ENCODE measurements at places on chromosomes 7 and 10.

- DNase-seq, result no peak
Measured at GRCh38 chr10:70166394-70166793, 3.9 kb downstream of the SAR1A start.

- no peak for DNase-seq
Measured at GRCh38 chr10:78179886-78180705, 146.4 kb downstream of the RPS24 start.

DNA sequence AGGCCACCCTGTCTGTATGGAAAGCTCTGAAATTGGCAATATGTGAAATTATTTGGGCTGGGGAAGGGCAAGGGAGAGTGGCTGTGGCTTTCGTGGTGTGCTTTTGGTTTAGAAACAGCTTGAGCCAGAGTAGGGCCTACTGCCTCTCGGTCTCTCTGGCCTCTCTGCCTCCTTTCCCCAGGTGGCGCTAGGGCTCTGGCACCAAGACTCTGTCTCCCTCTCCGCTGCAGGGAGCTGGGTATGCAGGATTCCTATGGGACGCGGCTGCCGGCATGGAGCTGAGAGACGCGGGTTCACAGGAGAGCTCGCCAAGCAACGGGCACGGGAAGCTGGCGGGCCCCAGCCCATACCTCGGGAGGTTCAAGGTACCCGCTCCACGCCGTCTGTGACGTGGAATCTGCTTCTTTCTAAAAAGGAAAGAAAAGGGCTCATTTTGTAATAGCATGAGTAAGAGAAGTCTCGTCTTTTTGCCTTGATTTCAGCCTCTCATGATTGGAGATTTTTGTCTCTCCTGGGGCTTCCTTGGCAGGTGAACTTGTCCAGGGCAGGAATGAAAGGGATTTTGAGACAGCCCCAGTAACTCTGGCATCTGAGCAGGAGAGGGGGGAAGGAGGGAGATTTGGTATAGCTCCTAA, 105.1 kb upstream of the ANLN start:
- DNase-seq, result no peak

DNA sequence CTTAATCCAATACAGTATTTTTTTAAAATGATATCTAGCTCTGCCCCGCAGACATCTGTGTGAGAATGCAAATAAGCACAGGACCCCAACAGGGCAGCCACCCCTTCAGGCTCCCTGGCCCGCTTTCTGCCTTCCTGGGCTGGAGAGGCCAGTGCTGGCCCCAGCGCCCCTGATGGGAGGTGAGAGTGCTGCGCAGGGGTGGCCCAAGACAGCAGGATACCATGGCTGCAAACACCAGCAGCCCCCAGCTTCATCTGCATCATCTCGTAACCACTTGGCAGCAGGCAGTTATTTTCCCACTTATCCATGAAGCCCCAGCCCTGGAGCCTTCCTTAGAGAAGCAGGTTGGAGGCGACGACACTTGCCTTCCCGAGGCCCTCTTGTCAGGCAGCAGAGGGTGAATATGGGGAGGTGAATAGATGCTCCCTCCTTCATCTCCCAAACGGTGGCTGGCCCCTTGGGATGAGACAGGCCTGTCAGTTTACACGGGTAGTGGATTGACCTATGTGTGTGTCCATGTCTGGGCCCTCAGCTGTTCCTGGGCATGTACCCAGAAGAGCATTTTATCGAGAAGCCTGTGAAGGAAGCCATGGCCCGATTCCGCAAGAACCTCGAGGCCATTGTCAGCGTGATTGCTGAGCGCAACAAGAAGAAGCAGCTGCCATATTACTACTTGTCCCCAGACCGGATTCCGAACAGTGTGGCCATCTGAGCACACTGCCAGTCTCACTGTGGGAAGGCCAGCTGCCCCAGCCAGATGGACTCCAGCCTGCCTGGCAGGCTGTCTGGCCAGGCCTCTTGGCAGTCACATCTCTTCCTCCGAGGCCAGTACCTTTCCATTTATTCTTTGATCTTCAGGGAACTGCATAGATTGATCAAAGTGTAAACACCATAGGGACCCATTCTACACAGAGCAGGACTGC, 71.2 kb downstream of the ALOX5 start:
- no peak for DNase-seq

DNA sequence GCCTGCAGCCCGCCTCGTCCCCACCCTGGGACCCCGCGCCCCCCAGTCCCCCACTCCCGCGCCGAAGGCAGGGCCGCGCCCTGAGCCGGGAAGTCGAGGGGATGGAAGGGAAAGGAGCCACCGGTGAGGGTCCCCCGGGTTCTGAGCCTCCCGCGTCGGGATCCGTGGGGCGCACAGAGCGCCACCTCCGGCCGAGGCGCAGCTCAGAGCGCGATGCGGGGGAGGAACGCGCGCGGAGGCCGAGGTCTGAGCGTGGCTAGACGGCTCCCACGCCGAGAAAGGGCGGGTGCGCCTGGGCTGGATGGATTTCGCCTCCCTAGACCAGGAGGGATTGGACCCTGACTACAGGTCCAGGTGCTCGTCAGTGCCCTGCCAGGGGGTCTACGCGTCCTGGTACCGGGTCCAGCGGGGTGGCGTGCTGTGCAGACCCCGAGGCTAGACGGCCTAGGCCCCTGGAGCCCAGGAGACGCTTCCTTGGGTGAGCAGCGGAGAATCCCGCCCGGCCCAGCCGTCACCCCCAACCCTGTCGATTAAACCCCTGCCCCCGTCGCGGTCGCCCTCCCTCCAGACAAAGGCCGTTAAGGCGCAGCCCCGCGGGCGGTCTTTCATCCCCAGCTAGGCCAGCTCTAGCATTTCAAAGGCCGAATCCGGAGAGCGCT, 986 bp upstream of the PDGFA start:
- DNase-seq, result peak; percentile 24

- DNase-seq, result no peak
Measured at GRCh38 chr7:18895456-18895855, 222.0 kb downstream of the TWIST1 start.

DNA sequence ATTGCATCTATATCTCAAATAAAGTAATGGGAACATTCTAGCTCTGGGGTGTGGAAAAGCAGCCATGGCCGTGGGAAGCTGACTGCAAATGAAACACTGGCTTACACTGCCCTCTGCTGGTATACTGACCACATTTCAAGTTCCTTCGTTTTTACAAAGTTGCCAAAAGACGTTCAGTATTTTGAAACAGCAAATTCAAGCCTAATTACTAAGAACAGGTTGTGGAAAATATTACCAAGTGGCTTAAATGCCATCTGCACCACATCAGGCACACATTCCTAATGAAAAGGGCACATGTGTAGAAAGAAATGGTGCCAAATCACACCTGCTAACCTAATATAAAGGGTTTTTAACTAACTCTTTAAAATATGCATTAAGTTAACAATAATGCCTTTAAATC, 83.9 kb downstream of the JAZF1 start:
- no peak for DNase-seq

GRCh38 chr7:88771417-88771816, 11.9 kb downstream of the ZNF804B start:
- DNase-seq, result no peak

- no peak for DNase-seq
Measured at GRCh38 chr7:144474363-144474762, 70.9 kb upstream of the NOBOX start.

GRCh38 chr10:30073045-30073766, 13.8 kb upstream of the JCAD start:
- DNase-seq, result no peak

DNA sequence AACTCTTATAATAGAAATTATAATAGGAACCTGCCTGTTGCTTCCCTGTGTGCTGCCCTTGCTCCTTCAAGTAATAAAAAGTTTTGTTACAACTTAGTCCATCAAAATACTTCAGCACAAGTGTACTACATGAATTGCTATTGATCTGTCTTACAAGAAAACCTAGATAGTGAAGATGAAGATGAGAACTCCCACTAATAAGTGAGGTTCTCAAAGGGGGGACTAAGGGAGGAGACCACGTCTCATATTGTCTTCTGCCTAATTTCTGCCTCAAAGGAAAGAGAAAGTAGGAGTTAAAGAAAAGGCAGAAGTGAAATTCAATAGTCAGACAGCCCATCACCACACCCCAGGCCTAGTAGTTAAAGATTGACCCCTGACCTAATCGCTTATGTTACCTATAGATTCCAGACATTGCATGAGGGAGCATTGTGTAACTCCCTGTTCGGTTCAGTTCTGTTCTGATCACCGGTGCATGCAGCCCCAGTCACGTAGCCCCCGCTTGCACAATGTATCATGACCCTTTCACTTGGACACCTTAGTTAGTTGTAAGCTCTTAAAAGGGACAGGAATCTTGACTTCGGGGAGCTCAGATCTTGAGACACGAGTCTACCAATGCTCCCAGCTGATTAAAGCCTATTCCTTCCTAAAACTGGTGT, 18.2 kb upstream of the CHST3 start:
- DNase-seq, result no peak

Data from activated T-cell treated with anti-CD3 and anti-CD28 coated beads, Interleukin-2, amount 50 U/mL, for 1 hour (primary cell).